ENCODE measurements at places on chromosomes 6 and 20.

DNA sequence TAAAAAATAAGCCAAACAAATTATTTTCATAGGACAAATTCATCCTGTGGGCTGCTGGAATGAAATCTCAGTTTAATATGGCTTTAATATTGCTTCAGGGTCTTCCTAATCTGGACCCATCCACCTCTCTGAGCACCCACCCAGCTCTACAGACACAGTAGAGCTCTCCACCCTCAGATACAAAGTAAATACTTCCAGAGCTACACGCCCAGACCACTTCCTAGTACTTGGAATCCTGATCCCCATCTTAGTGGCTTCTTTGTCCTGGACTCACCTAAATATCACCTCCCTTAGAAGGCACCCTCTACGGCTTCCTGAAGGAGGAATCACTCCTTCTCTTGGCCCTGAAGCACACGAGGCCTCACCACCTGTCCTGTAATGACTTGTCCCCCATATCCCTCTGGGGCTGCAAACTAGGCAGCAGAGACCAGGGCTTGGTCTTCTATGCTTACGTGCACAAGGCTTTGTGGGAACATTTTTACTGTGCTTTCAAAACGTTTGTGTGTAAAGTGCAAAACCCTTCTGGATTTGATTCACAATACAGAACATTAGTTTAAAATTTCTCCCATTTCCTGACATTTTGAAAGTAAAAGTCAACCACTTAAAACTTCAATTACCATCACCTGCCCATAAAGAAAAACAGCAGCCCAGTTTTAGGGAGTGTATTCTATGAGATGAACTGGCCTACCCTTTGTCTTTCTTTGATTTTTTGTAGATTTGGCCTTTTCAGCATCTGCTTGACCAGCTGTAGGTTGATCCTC lies 2.4 kb downstream of the CTCFL start:
- DNase-seq, result no peak

DNA sequence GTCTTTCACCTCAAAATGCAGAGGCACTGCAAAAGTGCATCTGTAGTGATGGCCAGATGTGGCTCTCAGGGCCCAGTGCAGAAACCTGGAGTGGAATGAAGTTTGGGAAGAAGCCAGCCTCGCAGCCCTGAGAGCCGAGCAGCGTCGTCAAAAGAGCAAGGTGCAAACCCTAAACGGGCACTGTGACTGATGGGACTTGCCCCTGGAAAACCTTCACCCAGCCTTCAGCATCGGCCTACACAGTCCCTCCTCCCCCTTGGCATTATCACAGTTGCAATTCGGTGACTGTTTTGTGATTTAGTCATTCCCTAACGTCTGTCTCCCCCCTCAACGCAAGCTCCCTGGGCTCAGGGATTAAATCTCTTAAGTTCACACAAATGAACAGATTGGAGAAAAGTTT lies 38.6 kb downstream of the TAF4 start:
- no peak for DNase-seq

- DNase-seq, result no peak
Measured at GRCh38 chr6:49739423-49739822, 4.8 kb downstream of the CRISP3 start.

- DNase-seq, result no peak
Measured at GRCh38 chr6:20610636-20611370, 76.5 kb downstream of the CDKAL1 start.

- no peak for DNase-seq
Measured at GRCh38 chr6:33191383-33192104, 723 bp downstream of the COL11A2 start.

DNA sequence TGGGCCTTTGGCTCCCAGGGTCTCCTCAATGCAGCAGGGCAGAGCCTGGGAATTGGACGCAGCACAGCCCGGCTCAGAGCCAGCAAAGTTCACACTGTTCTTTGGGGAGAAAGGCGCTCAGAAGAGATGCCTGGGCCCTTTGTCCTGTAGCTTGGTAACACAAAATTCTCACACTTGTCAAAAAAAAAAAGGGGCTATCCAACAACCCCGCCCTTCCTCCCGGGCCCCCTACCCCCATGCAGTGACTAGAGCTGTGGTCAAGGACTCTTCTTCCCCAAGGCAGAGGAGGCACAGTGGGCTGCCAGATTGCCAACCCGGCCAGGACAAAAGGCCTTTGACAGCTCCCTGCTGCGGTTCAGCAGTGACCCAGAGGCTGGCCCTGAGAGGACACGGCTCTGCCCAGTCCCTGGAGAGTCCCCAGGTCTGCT lies 2.0 kb downstream of the NKAIN4 start:
- no peak for DNase-seq

DNA sequence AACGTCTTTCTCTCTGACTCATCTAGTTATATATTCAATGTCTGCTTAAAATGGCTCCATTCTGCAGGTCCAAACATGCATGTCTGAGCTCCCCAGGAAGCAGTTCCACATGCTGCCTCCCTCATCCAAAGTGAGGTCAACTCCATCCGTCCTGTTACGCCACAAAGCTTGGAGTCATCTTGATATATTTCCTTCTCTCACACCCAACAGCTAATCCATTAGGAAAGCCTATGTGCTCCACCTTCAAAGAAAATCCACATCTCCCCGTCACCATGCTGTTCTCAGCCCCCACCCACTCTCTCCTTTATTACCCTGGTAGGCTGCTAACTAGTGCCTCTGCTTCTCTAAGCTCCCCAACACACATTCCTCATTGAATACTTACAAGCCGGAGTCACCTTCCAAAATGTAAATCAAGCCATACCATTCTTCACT lies 130.2 kb upstream of the SYNDIG1 start:
- no peak for DNase-seq

DNA sequence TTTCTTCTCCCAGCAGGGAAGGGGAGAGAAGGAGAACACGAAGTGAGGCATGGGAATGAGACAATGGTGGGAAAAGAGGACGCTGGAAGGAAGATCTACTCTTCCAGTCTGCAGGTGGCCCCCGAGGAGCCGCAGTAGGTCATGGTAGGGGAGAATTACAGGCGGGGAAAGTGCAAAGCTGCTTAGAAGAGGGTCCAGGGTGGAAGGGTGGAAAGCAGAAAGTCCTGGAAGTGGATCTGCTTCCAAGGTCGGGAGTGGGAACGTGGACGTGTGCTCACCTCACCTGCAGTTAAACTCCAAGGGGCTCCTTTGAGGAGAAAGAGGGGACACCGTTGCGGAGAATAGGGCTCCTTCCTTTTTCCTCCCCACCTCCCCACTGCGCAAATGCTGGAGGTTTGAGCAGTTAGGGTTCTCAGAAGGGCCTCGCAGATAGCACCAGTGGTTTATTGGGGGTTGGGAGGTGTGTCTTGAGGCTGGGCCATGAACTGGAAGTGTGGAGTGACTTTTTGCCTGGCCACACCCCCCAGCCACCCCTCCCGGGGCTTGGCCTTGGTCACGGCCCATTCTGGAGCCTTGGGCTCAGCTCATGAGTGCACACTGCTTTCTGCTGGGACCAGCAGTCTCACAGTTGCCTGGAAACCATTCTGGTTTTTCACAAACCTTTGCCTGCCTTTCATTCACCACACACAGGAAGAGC lies 100.4 kb upstream of the MLN start:
- DNase-seq, result no peak
